ENCODE measurements at places on chromosomes 2 and 18. TPM values are rescaled to one million over a fixed set of nuclear protein-coding genes. Genes with fewer than 3 reads are reported as not detected.

FOXD4L1 gene
- not detected for total RNA-seq

DNAH7 gene
- under 0.01 TPM for total RNA-seq

EIPR1 gene
- 45.7 TPM for total RNA-seq

COBLL1 gene
- total RNA-seq = 0.67 TPM

PRKAG3 gene
- total RNA-seq = not detected

SLC19A3 gene
- total RNA-seq = 0.59 TPM

PLGLB1 gene
- not detected for total RNA-seq

KLHL30 gene
- not detected for total RNA-seq

Measured in bronchus fibroblast of lung (primary cell).